ENCODE measurements at places on chromosomes 12 and 14.

DNA sequence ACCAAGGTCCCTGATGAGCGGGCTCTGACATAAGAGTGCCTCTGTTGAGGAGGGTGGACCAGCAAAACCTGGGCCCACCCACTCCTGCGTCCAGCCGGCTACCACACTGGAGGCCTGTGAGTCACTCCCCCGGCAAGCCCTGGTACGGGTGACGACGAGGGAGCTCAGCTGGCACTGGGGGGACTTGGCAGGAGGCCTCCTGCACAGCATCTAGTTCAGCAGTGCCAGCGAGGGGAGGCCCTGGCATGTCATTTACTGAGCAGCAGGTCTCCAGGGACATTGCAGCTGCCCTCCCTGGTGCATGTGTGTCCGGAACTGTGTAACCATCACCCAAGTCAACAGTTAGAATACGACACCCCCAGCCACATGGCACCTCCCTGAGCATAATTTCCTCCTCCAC lies 24.4 kb downstream of the CD9 start:
- DNase-seq, result no peak

DNA sequence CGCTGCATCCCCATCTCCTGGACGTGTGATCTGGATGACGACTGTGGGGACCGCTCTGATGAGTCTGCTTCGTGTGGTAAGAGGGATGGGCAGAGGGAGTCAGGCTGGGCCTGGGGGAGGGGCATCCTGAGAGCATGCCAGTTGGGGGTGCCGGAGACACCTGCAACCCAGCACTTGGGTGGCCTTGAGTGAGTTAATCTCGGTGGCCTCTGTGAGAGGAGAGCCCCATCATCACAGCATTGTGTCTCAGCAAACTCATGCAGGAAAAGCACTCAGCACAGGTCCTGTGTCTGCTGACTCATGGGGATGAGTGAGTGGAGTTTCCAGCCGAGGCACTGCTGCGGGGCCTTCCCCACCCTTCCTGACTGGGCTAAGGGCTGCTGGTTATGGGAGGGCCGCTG lies 19.6 kb upstream of the LRP1-AS start:
- no peak for DNase-seq

- no peak for DNase-seq
These were observed 60.9 kb downstream of the PLEKHA5 start for GRCh38 chr12:19190292-19191031.

DNA sequence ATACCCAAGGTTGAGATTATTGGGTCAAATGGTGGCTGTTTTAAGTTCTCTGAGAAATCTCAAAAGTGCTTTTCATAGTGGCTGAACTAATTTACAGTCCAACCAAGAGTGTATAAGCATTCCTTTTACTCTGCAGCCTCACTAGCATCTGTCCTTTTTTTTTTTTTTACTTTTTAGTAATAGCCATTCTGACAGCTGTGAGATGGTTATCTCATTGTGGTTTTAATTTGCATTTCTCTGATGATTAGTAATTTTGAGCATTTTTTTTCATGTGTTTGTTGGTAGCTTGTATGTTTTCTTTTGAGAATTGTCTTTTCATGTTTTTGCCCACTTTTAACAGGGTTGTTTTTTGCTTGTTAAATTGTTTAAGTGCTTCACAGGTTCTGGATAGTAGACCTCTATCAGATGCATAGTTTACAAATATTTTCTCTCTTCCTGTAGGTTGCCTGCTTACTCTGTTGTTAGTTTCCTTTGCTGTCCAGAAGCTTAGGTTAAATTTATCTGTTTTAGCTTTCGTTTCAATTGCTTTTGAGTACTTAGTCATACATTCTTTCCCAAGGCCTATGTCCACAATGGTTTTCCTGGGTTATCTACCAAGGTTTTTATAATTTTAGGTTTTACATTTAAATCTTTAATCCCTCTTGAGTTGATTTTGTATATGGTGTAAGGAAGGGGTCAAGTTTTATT lies 881.3 kb upstream of the SEL1L start:
- no peak for DNase-seq

DNA sequence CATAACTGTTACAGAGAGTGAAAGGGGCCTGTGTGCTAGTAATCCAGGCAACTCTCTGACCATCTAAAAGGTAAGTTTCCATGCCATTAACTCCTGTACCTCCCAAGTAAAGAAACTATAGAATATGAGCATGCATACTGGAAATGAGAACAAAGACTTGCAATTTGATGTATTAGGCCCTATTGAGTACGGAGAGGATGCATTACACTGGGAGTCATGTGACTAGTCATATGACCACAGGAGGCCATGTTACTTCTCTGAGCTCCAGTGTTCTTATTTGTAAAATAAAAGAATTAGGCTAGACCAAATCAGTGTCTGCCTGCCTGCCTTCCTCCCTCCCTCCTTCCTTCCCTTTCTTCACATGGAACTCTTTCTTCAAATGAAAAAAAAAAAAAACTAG lies 440.1 kb upstream of the CCDC196 start:
- no peak for DNase-seq

GRCh38 chr14:74739293-74740030 lies 23.7 kb upstream of the YLPM1 start:
- DNase-seq, result no peak

DNA sequence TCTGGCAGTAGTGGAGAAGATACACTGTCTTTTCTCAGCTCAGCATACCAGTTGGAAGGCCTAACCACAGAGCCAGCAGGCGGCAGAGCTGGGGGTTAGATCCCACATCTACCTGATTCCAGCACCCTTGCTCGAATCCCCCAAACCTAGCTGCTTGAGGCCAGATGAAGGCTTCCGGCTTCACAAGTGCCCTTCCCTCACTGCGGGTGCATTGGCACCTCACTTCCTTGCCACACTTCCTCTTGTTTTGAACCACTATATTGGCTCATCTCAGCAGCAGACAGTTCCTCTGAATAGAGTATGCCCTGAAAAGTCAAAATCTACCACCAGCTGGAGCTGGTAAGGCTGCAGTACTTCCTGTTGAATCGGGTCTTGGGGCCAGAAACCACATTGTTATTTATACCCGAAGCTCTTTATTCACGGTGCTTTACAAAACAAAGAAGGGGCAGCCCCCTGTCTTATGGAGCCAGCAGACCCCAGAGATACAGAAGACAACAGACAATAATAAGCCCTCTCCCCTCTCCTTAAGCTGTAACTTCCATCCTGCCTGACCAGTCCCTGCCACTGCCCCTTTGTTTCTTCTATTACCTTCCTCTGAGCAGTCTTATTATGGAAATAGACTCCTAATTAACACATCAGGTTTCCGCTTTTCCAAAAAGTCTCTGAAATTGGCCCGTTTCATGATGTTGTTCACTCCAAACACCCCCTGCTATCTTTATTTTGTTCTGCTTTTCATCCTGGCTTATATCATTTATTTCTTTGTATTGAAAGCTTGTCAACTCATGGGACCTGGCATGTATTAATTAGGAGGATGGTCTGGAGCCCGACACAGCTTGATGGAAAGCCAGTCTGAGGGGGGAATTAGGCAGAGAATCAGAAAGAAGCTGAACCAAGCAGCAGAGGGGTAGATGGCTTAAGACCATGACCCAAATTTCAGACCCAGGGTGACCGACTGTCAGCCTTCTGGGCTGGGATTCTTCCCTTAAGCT lies 233.5 kb downstream of the EFCAB11 start:
- DNase-seq, result no peak

DNA sequence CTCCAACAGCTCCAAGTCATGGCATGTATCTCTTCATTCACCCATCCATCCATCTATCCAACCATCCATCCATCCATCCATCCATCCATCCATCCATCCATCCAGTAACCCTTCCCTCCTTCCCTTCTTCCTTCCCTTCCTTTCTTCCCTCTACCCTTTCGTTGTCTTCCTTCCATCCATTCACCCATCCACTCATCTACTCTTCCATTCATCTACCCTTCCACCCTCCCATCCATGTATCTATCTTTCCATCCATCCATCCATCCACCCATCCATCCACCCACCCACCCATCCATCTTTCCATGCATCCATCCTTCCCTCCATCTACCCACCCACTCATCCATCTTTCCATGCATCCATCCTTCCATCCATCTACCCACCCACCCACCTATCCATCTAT lies 53.2 kb upstream of the FBXO21 start:
- DNase-seq, result no peak

- peak; percentile 86 for DNase-seq
These were observed 235 bp downstream of the RAB2B start for GRCh38 chr14:21476523-21476924.

- DNase-seq, result no peak
These were observed 416.9 kb downstream of the TMEM132D start for GRCh38 chr12:129486931-129487330.

- no peak for DNase-seq
These were observed 104.2 kb upstream of the ABCD2 start for GRCh38 chr12:39723831-39724230.

- no peak for DNase-seq
These were observed 6.4 kb downstream of the GUCY2C start for GRCh38 chr12:14689996-14690395.

DNA sequence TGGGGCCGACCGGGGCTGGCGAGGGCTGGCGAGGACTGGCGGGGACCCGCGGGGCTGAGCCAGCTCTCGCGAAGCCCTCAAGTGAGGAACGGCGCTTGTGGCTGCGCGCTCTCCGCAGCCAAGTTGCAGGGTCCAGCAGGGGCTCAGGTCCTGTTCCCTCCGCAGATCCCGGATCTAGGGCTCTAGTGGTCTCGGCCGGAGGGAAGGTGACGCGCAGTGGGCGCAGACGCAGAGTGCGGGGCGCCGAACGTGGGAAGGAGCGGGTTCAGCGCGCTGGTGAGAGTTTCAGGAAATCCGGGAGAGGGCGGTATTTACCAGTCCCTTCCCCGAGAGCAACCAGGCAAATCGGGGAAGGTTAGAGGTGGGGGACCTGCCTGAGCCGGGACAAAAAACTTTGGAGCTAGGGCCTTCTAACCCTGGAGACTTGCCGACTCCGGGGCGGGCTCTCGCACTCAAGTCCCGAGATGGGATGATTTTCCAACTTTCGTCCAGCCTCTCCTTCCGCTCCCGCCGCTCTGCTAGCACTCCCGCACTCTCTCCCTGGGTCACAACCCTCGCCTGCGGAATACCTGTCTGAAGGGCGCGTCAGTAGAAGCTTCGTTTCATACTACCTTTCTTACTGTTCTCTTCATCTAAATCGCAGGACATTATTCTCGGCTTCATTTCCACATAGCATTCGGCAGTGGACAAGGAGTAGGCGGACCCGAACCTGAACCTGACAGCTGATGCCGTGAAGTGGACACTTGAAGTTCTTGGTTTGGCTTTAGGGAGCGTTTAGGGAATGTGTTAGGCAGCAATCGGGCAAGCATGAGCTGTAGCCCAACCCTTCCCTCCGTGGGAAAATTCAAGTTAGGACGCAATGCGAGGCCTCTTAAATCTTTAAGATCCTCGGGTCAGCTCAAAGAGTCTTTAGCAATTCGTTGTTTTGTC lies 13.6 kb upstream of the PAX9 start:
- peak; percentile 35 for DNase-seq

DNA sequence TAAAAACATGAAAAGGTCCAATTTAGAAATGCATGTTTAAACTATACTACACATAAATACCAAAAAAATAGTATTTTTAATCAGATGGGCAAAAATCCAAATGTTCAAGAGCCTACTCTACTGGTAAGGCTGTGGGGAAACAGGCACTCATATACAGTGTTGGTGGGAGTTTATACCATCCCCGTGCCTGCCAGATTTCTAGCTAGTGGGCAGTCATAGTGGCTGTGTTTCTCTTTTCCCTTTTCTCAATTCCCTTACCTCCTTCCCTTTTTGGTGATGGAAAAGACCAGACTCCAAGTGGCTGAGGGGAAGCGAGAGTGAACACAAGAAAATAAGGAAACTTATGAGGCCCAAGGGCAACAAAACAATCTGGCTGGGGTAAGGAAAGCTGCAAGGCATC lies 14.7 kb downstream of the ZNF641 start:
- no peak for DNase-seq
